ENCODE measurements at places on chromosomes 4 and X.

DNA sequence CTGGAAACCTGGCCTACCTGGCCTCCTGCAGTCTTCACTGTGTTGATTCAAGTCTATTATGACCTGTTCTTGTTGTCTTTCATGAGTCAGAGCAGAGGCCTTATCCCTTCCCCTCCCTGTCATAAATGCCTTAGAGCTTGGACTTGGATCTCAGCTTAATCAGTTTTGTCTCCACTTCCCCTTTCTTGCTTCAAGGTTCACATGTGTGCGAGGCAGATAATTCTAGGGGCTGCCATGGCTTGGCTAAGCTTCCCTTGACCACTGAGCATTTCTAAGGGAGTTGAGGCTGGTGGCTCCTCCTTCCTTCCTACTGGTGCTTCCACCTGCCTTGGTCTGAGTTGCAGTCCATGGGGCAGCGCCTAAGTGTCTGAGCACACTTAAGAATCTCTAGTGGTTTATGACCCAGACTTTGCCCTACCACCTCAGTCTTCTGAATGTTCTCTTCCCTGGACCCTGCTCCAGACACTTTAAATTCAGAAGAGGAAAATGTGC is 1.7 kb upstream of the HEPH start:
- no peak for DNase-seq

GRCh38 chr4:140718241-140718952 is 37.8 kb downstream of the TBC1D9 start:
- no peak for DNase-seq

DNA sequence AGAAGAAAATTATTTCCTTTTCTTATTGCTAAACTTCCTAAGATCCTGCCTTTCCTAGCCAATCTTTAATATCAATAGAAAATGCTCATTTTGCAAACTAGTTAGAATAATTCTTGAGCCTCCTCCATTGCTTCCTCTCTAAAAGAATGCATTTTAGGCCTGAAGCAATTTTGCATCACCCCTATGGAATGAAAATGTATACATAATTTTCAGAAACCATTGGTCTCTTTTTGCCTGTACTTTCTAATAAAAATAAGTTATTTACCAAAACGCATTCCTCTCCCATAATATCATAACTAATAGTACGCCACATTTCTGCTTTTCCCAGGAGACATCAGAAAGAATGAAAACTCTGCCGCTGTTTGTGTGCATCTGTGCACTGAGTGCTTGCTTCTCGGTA is 1.7 kb downstream of the MUC7 start:
- DNase-seq: no peak

DNA sequence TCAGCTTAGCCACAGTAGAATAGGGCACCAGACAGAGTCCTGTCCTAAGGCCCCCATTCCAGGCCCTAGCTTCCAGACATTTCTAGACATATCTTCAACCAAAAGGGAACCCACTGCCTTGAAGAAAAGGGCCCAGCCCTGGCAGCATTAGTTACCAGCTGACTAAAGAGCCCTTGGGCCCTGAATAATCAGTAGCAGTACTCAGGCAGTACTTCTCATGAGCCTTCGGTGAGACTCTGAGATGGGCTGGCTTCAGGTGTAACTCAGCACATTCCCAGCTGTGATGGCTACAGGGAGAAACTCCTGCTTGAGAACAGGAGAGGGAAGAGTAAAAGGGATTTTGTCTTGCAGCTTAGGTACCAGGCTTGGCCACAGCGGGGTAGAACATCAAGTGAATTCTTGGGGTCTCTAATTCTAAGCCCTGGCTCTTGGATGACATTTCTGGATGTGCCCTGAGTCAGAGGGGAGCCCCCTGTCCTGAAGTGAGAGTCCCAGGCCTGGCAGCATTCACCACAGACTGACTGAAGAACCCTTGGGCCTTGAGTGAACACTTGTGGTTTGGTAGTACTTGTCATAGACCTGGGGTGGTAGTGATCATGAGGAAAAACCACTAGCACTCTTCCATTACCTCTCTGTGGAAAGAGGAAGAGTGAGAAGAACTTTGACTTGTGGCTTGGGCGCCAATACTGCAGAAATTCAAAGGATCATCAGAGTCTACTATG is 170.1 kb downstream of the ATP10D start:
- no peak for DNase-seq

- DNase-seq: no peak
Observed at GRCh38 chrX:119816300-119816699, 24.9 kb upstream of the RPL39 start.

GRCh38 chr4:20086067-20086798 is 165.5 kb upstream of the SLIT2 start:
- no peak for DNase-seq

GRCh38 chr4:174789657-174790056 is 39.4 kb downstream of the GLRA3 start:
- no peak for DNase-seq

DNA sequence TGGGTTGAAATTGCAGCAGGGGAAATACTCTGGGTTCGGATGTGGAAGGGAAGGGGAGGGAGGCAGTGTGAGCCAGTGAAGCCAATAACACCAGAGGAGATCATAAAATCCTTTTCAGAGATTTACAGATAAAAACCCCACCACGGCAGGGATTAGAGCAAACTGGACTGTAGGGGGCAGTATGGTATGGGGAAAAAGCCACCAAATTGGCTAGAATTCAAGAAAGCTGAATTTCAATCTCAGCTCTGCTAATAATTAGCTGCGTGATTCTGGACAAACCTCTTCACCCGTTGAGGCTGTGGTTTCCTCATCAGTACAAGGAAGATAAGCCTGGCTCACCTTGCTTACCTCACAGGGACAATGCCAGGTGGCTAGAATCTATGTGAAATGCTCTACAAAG is 108.1 kb downstream of the ATG4A start:
- no peak for DNase-seq

DNA sequence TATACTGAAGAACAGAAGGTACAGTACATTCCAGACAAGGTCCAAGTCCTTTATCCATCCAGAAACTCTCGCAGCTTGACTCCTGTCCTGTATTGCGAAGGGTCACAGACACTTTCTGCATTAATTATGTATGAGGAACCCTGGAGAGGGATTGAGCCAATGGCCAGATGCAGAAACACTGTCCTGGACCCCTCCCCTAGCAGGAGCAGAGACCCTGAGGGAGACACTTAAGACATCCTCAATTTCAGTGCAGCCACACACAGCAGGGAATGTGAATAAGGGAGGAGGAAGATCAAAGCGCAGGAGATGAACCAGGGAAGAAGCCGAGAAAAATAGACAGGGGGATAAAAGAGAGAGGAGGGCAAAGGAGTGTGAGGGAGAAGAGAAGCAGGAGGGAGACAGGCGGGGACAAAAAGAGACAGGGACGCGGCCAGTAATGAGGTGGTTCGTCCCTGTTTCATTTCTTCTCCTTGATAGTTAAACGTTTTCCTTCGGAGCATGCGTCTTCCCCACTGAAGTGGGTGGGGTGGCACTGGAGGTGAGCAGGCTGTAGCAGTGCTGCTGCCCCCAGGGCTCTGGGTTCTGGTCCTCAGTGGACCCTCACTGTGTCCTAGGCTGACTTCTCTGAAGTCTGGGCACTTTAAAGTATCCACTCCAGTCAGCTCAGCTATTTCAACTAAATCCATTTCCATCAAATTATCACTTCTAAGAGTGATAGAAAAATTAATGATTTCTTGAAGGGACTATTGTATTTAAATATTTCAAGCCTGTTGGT is 356.4 kb upstream of the NOCT start:
- DNase-seq: no peak

- DNase-seq: no peak
Observed at GRCh38 chr4:7638984-7639789, 204.5 kb upstream of the PSAPL1 start.
